ENCODE measurements at places on chromosomes 16 and 17.

- no peak for DNase-seq
Measured at GRCh38 chr17:3993493-3994220, 29.4 kb upstream of the ATP2A3 start.

DNA sequence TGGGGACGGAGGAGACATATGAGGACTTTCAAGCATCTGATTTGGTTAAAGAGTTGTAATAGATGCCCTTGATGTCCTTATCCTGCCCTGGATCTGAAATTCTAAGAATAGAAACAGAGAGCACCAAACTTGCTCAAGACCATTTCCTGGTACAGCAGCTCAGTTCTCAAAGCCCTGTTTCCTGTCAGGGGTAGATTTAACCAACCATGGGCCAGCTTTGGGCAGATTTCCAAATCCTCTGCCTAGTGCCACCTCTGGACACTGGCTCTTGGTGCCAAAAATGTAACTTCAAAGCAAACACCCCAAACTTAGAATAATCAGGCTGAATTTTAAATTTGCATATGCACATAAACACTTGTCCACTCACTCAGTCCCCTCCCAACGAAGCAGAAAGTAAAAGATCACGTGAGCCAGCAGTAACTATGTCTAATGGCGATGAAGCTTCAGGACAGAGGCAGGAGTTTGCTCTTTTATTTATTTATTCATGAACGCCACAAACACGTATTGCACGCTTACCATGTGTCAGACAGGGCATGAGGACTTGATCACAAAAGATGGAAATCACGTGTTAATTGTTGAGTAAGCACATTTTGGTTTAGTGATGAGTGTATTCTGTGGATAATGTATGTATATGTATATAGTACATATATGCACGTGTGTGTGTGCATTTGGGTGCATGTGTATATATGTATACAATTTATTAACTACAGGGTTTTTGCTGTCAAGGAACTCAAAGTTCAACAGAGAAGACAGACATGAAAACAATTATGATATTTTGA, 23.1 kb upstream of the SDK2 start:
- no peak for DNase-seq

DNA sequence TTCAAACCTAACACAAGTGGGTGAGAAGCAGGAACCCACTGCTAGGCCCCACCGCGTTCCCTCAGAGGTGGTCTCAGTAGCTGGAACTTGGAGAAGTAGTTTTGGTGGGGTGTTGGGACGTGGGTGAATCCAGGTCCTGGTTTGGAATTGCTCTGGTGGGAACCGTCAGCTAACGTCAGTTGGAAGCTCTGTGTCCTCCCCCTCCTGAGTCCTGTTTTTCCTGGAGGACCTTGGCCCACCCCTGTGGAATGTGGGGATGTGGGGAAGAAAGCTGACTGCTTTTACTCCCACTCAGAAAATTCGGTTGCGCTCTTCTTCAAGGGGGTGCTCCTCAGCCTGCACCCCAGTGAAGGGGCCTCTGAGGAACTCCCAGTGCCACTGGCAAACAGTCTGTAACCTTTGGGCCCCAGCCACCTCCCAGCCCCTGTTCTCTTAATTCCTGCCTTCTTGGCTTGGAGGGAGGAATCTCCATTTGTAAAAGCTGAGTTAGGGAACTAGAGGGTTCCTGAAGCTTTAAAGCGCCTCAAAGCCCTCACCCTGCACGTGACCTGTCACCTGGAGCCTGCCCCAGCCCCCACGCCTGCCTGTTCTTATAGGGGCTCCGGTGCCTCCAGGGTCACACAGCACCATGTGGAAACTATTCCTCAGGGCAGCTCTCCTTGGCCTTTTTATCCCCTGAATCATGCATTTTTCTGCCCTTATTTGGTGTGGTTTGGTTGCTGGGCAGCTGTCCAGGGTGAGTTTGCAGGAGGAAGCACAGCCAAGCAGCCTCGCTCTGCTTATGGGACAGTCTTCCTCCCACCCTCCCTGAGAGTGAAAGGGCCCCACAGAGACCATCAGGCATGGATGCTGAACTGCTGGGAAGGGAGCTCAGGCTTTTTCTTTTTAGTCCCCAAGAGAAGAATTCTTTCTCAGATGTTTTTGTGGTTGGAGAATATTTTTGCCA, 16.2 kb upstream of the NAGLU start:
- DNase-seq, result peak; percentile 94

- DNase-seq, result no peak
Measured at GRCh38 chr17:79806863-79807720, 10.2 kb upstream of the CBX8 start.

GRCh38 chr17:42050393-42051012, at the start of gene C17orf113:
Gene C17orf113 (minus strand): TSS chr17:42050601. CDS start chr17:42043376, 7,225 bp downstream.
- DNase-seq, result peak; percentile 26

GRCh38 chr17:50151937-50152547, 1.6 kb upstream of the PPP1R9B start:
- DNase-seq, result peak; percentile 79

DNA sequence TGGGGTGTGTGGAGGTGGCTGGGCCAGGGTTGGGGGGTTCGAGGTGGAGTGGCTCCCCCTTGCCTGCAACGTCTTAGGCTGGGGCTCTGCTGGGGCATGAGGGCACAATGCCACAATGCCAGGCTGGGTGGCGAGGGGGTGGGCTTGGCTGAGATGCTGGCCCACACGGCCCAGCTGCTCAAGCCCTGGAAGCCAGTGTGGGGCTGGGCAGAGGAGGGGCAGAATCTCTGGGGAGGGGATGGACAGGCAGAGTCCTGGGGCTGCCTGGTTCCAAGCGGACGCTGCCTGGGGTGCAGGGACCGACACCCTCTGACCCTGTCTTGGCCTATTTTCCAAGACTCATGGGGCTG, 37.5 kb upstream of the SSTR5 start:
- no peak for DNase-seq

DNA sequence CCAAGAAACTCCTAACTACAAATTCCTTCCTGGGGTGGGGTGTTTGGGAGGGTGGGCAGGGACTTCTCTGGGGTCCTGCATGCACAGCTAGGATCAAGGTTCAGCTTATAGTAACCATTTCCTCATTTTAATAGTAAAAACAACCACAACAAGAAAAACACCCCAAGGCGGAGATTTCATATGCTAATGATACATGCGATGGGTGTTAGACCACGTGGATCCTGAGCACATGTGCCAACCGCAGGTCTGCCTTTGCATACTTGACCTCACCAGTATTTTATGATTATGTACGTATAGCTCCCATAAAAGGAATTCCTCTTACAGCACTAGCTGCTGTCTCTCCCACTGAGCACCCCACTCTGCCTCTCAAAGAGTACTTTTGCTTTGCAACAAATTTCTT, 1.9 kb downstream of the KRTAP4-11 start:
- no peak for DNase-seq

DNA sequence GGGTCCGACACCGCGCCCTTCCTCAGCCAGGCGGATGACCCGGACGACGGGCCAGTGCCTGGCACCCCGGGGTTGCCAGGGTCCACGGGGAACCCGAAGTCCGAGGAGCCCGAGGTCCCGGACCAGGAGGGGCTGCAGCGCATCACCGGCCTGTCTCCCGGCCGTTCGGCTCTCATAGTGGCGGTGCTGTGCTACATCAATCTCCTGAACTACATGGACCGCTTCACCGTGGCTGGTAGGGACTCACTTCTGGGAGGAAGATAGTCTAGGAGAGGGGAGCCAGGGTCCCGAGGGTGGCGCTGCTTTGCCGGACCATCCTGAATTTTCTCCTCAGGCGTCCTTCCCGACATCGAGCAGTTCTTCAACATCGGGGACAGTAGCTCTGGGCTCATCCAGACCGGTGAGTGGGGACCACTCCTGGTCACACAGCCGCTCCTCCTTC, 601 bp downstream of the SPNS1 start:
- DNase-seq, result peak; percentile 21

DNA sequence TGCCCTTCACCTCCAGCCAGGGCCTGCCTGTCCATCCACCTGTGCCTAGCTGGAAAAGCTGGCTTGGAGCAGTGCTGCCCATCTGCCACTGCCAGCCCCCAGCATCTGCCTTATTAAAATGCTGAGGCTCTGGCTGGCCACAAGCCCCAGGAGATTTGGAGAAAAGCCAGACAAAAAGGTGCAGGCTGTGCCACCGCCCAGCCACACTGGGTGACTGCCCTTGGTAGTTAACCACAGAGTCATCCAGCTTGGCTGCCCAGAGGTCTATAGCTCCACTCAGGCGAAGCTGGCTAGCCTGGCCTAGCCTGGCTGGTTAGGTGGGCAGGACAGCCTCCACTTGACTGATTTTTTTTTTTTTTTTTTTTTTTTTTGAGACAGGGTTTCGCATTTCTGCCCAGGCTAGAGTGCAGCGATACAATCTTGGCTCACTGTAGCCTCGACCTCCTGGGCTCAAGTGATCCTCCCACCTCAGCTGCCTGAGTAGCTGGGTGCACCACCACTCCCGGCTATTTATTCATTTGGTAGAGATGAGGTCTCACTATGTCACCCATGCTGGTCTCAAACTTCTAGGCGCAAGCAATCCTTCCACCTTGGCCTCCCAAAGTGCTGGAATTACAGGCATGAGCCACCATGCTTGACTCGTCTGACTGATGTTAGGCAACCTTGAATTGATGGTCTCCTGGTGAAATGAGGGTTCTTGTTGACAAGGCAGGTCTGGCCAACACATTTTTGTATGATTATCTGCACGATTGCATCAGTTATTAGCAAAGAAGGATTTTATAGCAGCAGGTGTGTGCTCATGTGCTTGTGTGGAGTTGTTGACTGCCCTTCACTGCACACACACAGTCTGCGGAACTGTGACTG, 103.8 kb downstream of the RAB11FIP4 start:
- peak; percentile 75 for DNase-seq
